ENCODE measurements at places on chromosomes 12 and 14.

- peak; percentile 15 for DNase-seq
These were observed 21.1 kb upstream of the AKAP6 start for GRCh38 chr14:32307881-32308582.

GRCh38 chr14:93114713-93115068 is 1.0 kb downstream of the ITPK1 start:
- DNase-seq: no peak

DNA sequence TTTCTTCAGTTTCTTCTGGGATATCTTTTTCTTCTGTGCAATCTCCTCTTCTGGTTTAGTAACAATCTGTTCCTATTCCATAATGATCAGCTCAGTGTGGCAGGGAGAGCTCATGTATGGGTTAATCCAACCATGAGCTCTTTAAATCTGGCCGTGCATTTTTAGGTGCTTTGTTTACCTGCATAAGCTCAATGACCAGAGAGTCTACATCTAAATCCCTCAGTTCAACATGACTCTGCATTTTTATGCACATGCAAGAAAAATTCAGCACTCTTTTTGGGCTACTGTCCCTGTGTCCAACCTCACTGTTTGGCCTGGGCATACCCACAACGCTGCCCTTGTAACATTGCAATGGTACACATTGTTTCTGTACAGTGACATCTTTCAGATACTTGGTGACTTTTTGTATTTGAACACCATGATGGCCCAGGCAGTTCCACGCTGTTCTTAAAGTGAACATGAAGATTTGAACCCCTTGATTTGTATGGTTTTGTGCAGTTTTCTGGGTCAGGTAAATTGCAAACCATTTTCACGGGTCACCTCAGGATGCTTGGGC is 243.3 kb upstream of the SRRM4 start:
- no peak for DNase-seq

DNA sequence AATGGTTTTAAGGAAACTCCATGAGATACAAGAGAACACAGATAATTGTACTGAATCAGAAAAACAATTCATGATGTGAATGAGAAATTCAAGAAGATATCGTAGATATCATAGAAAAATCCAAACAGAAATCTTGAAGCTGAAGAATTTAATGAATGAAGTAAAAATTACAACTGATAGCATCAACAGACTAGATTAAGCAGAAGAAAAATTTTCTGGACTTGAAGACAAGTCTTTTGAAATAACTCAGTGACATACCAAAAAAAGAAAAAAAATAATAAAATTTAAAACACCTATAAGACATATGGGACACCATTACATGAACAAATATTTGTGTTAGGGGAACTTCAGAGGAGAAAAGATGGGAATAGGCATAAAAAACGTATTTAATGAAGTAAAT is 122.8 kb upstream of the SYT10 start:
- DNase-seq: no peak

- DNase-seq: no peak
These were observed 61.4 kb upstream of the PCED1B start for GRCh38 chr12:47017901-47018475.

- DNase-seq: no peak
These were observed 56.4 kb downstream of the KDM5A start for GRCh38 chr12:332581-333205.

DNA sequence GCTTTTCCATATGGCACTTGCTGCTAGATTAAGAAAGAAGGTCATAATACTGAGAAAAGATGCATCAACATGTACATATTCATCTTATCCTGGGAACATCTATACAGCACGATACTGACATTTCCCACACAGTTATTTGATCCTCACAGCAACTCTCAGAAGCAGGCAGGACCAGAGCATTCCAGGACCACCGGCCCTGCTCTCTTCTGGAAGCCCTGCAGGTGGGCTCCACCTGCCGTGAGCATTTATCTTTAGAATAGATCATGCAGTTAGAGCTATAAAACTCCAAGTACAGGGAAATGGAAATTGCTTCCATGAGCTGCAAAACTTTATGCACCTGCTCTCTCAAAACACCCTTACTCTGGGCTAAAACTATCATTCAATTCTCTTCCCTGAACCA is 5.5 kb upstream of the BDKRB1 start:
- DNase-seq: no peak

DNA sequence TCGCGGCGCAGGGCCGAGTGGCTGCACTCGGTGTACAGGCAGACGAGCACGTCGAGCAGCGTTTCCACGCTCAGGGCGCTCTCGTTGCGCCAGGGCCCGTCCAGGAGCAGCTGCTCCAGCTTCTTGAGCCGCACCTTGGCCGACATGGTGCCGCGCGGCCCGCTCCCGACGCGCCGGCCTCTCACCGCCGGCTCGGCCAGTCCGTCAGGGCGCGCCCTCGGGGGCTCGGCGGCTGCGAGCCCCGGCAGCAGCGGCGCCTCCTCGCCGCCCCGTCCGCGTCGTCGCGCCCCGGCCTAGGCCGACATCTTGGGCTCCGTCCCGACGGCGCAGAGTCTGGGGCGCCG is 349 bp downstream of the CDC42BPB start:
- no peak for DNase-seq

DNA sequence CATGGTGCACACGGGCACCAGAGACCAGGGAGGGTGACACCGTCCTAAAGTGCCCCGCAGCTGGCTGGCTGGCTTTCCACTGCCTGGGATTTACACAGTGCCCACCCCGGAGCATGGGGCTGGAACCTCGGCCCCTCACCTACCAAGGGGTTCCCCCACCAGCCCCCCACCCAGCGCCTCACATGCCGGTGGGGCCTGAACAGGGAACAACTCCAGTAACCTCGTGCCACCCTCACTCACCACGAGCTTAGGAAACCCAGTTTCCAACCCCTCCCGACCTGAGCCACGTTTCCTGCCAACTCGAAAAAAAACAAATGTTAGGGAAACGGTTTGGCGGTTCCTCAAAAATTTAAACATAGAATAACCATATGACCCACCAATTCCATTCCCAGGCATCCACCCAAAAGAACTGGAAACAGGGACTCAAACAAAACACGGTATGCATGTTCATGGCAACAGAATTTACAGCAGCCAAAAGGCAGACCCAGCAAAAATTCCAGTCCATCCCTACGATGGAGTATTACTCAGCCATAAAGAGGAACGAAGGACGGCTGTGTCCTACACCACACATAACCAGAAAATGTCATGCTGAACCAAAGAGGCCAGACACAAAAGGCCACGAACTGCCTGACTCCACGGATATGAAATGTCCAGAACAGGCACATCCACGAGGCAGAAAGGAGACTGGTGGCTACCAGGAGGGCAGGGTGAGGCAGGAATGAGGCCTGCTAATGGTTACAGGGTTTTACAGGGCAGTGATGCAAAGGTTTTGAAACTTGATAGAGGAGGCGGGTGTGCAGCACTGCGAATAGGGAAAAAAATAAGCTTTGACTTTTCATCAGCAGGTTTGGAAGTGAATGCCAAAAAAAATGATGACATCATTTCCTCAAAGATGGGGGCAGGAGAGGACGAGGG is 68.9 kb downstream of the NCOR2 start:
- DNase-seq: no peak

GRCh38 chr14:105877645-105878044 is 351.3 kb downstream of the TMEM121 start:
- no peak for DNase-seq

DNA sequence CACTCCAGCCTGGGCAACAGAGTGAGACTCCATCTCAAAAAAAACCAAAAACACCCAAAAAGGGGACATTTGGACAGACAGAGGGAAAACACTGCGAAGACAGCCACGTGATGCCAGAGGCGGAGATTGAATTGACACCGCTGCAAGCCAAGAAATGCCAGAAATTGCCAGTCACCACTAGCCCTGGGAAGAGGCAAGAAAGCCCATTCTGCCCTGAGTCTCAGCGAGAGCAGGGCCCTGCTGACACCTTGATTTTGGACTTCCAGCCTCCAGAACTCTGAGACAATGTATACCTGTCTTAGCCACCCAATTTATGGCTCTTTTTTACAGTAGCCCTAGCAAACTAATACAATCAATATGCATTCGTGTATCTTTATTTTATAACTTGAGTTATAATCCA is 7.4 kb upstream of the IGFBP6 start:
- DNase-seq: no peak

DNA sequence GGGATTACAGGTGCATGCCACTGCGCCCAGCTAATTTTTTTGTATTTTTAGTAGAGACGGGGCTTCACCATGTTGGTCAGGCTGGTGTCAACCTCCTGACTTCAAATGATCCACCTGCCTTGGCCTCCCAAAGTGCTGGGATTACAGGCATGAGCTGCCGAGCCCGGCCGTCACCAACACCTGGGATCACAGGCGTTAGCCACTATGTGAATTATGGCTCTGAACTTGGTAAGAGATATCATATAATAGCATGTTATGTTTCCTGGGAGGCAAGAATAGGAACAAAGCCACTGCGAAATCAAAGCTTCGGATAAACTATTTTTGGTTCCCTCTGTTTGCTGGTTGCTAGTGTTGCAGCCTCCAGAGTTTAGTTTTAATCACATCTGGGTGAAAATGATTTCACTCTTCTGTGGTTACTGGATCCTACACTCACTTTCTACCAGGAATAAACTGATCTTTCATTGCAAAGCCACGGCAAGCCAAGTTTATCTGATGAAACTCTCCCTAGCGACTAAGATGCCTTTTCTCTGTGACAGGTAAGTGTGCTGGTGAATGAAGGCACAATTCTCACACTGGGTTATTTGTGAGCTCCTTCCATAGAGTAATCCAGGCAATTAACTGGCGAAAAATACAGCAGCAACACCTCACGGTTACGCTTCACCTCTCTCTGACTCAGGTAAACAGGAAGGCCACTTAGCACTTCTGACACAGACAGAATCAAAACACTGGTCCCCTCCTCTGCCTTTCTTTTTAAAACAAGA is 16.7 kb downstream of the SNRNP35 start:
- no peak for DNase-seq

GRCh38 chr14:33776871-33777270 is 174.0 kb downstream of the EGLN3 start:
- DNase-seq: no peak

- no peak for DNase-seq
These were observed 113.5 kb downstream of the MNAT1 start for GRCh38 chr14:60848066-60848465.

GRCh38 chr12:90936230-90937005 is 18.6 kb downstream of the CCER1 start:
- DNase-seq: no peak

DNA sequence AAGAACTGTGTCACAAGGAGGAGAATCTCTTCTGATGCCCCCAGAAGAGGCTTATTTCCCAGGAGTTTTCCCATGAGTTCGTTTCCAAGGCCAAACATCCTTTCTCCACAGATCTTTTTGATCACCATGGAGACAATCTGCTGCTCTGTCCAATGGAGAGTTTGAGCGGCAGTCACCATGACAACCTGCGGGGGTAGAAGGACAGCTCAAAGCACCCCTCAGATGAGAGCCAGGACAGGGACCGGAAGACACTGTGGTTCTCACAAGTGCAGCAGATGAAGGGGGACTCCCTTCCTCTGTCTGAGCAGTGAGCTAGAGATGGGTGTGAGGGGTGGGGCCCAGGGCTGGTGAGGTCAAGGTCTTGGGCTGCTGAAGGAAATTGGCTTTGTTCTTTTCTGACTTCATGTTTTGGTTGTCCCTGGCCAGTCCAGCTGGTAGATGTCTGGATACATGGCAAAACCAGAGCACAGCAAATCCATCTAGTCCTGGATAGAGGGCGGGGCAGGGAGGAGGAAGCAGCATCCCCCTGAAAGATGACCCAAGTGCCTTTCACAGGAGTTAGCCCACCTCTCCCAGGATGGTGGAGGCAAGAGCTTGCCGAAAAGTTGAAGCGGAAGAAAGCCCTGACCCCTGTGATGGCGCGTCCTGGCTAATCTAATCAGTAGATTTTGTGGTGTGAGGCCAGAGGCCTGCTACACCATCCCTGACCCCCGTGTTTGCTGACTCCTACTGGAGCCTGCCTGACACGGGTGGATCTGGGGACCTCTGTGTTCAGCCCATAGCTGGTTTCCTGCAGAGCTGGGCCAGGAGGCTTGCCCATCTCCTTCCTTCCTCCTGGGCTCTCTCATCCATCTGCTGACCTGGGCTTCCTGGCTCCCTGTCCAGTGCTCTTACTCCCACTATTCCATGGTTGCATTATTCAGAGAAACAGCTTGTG is 24.4 kb downstream of the DHRS2 start:
- DNase-seq: peak; percentile 7

DNA sequence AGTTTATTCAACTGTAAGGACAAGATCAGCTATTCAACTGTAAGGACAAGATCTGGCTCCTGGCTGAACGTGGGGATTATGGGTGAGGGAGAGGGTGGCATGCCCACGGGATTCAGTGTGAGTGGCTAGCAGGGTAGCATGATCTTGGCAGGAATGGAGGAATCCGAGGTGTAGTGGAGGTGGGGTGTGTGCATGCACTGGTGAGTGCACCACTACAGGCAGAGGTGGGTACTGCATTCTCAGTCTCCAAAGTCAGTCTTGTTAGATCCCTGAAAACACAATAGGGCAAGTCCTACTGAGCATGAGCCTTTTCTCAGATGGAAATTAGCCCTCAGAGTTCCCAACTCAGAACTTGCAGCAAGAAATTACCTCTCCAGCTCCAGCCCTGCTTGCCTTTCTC is 32.2 kb upstream of the DCD start:
- no peak for DNase-seq

- DNase-seq: no peak
These were observed 49.1 kb upstream of the KCNH3 start for GRCh38 chr12:49489720-49490119.

- no peak for DNase-seq
These were observed 9.0 kb upstream of the DCAF4 start for GRCh38 chr14:72917094-72917802.

DNA sequence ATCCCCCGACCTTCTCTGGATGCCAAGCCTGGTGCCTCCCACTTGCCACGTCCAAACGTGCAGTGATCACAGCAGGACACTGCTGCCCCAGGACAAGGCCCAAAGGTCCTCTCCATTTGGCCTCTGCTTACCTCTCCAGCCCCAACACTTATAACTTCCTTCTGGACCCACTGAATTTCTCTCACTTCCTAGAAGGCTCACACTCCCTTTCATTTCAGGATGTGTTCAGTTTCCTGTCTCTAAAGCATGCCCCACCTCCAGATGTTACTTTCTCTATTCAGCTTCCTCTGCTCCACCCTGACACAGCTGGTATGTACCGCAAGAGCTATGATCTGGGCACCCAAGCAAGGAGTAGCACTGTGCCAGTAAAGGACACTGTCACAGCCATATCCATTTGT is 33.0 kb downstream of the CDKL1 start:
- no peak for DNase-seq

- DNase-seq: no peak
These were observed 216.5 kb downstream of the PHLDA1 start for GRCh38 chr12:75814851-75815754.

DNA sequence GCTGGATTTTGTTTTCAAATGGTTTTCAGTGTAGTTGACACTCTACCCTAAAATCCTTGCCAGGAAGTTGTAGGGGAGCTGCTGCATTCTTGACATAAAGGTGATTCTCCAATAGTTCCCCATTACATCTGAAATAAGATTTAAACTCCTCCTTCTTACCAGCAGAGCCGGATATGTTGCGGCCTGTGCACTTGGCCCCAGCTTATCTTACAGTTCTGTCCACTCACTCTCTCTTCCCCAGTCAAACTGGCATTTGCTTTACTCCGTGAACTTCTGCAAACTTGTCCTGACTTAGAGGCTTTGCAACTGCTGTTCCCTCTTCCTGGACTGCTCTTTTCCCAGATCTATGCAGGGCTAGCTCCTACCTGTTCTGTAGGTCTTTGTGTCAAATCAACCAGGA is 929.5 kb downstream of the VRK1 start:
- no peak for DNase-seq
